Activated T-cell treated with anti-CD3 and anti-CD28 coated beads for 4 hours (primary cell): ENCODE measurements at places on chromosomes 2 and 18.

DNA sequence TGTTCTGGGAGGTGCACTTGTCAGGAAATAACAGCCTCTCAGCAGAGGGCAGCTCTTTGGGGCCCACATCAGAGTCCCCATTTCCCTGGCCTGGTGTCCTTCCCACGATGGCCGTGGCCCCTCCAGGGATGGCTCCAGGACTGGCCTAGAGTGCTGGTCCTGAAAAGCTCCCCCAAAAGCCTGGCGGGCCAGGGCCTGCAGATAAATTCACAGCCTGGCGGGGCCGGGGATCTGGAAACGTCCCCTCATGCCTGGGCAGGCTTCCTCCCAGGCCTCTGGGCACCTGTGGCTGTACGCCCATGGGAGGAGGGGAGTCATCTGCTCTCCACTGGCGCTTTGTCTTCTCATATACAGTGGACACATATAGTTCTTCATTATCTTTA lies 52.6 kb upstream of the HS6ST1 start:
- no peak for DNase-seq

DNA sequence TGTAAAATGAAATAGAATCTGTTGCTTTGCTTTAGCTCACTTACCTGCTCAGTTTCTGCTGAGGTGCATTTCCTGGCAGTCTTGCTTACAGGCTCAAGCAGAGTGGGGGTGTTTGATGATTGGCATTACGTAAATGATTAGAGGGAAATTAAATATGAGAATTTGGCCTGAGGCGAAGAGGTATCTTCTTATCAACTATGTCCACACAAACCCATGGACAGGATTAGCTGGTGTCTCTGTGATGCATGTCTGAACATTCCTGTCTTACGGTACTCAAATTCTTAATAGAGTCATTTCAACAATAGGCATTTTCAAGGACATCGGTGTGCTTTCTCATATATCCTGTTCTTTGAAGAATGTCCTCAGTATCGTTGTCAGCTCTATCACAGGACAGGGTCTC lies 102.1 kb downstream of the PRPF40A start:
- no peak for DNase-seq

DNA sequence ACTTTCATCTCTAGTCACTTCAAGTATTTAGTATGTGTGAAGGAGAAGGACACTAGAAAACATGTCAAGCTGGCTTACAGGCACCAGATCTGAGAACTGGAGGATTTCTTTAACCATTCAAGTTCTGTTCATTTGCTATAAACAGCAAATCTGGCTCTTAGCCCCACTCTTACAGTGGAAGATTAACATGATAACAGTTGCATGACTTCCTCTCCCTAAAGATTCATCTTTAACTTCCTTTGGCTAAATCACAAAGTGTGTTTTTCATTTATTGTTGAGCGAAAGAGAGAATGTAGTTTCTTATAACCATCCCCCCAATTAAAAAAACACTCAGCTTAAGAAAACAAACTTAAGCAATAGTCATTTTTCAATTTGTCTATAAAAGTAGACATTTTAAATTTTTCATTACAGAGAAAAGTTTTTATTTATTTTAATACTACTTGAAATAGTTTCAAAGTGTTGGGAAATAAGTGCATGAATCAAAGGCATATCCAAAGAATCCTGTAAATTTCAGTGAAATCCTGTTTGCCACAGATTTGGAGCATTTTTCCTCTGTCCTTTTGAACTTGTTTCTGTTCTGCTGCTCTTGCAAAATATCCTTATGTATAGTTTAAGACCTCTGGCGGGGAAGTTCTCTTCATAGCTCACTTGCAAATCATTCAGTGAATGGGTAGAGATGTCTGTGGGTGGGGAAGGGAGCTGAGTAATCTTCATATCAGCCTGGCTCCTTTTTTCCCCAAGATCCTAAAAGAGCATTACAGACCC lies 241.0 kb upstream of the RBBP8 start:
- DNase-seq, result no peak

GRCh38 chr18:68456985-68457384 lies 257.9 kb downstream of the TMX3 start:
- DNase-seq, result no peak

- no peak for DNase-seq
Observed at GRCh38 chr2:95525294-95526035, 40.9 kb upstream of the TRIM43B start.

DNA sequence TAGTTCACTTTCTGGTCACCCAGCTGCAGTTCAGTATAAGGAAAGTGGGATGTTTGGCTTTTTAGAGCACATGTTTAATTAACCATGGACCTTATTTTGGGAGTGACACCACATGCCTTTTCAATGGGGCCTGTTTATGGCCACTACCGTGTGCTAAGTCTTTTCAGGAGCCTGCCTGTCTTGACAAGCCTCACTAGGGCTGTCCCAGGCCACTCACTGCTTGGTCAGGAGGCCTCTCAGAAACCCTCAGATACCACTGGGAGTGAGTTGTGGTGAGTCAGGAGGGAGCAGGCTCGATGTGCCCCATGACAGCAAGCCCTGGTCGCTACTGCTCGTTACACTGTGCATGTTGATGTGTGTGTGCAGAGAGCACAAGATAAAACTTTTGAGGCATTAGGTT lies 123.0 kb downstream of the MAP4K4 start:
- DNase-seq, result no peak

DNA sequence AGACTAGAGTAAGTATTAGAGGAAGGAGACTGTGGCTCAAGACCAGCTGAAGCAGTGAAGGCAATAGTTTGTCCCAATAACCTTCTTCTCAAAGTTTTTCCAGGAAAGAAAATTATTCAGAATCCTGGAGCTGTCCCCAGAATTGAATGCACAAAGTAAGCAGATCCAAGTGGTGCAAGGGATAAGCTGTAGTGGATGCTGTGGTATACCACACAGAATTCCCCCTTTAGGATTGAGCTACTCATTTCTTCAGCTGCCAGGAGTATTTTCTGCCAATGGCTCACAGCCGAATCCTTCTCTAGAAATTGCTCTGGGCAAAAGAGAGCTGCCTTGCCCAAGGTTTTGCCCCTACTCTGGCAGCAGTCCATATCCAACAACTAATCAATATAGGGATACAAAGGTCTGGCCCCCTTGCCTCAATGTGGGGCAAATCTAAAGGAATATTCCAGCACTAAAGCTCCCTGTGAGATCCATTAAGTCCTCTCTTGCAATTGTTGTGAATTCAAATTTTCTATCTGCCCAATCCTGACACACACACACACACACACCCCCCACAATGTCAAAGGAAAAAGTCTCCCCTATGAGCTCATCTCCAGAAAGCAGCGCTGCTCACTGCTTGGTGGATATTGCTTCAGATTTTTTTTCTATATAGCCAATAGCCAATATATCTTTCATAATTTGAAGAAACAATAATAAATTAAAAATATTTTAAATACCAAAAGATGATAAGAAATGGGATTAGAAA lies 18.4 kb upstream of the TCF7L1 start:
- DNase-seq, result no peak

DNA sequence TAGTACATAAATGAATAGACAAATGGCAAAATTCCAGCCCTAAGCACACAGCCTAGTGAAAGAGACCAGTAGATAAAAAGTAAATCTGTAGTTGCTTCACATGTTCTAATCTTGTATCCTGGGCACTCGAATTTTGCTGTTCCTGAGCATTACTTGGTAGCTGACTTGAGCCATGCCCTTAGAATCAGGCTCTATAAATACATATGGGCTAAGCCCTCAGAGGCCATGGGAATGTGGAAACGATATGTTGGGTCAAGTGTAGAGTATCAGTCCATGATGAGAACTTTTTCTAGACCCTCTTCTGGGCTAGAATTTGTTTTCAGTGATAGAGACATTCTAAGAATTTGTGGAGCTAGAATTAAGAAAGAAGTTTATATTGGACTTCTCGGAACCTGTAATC lies 21.9 kb downstream of the ELAC1 start:
- no peak for DNase-seq

GRCh38 chr18:7727361-7728076 lies 160.4 kb downstream of the PTPRM start:
- no peak for DNase-seq

- DNase-seq, result no peak
Observed at GRCh38 chr2:88252111-88252510, 82.0 kb downstream of the THNSL2 start.

DNA sequence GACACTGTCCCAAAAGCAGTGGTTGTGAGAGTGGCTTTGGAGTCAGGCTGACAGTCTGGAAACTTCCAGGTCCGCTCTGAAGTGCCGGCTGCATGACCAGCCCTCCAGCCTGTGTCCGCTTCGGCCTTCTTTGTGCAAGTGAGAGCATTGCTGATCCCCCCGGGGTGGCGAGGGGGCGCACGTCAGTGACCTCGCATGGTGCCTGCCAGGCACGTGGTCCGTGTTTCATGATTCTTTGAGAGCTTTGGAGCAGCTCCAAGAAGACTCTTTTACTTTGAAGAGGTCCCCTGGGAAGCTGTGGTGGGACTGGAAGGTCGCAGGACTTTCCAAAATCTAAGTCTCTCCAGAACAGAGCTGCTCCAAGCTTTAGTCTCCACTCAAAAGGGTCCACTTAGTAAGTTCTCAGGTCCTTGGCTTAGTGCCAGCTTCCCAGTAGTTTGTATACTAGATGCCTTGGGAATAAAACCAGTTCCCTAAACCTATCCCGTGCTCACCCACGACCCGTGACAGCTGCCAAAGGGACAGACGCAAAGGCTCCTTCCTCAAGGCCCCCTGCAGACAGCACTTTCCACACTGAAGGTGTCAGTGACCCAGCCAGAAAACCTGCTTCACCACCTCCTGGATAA lies 68.8 kb downstream of the ADI1 start:
- DNase-seq, result no peak

DNA sequence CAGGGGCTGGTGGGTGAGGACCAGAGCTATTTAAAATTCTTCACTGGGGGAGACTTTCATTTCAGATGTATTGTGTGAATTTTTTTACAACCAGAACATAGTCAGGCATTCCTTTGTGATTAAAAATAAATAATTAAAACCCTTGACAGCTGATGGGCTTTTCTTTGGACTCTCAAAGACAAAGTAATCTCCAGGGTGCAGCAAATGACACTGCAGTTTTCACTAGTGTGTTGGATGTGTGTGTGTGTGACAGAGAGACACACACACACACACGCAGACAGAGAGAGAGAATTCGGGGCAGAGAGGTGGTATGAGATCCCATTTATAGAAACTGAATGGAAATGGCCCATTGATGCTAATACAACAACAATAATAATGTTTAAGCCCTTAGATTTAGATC lies 10.3 kb upstream of the GALNT14 start:
- DNase-seq, result no peak

DNA sequence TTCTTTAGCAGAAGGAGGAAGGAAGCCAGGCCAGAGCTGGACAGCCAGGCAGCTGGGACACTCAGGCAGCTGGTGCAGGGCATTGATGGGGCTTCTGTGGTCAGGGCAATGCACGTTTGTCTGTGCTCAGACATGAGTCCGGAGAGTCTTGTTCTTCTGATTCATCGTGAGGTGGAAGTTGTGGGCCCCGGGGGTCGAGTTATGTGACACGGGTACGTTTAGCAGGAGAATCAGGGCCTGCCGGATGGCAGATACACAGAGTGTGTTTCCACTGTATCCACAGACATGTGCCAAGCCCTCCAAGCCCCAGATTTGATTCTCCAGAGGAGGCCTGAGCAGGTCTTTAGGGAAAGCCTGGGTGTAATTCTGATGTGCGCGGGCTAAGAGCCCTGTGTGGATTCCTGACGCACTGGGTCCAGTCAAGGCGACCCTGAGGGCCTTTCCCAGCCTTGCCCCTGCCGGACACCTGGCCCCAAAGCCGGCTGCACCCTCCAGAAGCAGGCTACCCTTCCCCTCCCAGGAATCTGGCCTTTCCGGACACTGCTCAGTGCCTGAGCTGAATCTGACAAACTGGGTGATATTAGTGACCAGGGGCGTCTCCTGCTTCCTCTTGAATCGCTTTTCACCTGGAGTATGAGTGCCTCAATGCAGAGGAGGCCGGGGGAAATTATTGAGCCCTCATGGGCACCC lies 10.1 kb downstream of the ARHGEF4 start:
- no peak for DNase-seq

DNA sequence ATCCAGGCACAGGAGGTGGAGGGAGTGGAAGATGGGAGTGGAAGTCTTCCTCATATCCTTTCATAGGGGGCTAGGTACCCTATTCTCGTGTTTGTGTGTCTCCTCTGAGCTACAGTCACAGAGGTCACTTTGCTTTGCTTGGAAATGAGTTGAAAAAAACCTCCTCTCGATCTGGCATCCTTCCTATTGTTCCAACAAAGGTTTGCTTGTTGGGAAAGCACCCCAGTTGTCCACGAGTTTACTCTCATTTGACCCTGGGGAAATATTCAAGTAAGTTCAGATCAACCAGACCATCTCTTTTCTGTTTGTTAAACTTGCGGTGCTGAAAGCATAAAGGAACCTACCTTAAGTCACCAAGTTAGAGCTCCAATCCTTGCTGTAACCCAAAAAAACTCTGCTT lies 59.3 kb downstream of the ARHGEF33 start:
- no peak for DNase-seq

DNA sequence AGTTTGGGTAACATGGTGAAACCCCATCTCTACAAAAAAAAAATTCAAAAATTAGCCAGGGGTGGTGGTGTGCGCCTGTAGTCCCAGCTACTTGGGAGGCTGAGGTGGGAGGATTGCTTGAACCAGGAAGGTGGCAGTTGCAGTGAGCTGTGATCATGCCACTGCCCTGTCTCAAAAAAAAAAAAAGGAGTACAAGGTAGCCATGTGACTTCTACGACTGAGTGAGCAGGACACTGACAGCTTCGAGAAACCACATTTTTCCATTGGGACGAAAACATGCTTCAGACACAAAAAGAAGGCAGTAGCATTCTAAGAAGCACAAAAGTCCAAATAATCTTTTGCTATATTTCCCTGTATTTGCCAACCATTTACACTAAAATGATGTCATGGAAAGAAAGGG lies 19.7 kb upstream of the IKZF2 start:
- no peak for DNase-seq

GRCh38 chr2:114083717-114084387 lies 194.0 kb downstream of the ACTR3 start:
- DNase-seq, result no peak

- DNase-seq, result peak; percentile 16
Observed at GRCh38 chr2:230723363-230723762, 10.7 kb downstream of the CAB39 start.

DNA sequence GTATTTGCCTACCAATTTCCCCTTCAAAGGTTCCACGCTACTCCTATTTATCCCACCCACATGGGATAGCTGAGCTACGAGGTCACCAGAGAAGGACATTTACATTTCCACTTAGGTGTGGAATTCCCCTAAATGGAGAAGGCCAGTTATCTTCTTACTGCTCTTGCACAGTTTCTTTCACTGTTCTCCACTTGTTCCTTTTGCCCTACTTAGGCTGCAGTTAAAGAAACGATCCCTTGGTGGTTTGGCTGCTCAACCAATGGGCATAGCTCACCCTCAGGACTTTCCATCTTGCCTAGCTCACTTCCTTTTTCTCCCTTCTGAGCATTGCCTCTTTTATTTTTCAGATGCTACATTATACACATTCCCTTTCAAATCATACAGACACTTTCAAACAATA lies 11.2 kb upstream of the NABP1 start:
- DNase-seq, result no peak

DNA sequence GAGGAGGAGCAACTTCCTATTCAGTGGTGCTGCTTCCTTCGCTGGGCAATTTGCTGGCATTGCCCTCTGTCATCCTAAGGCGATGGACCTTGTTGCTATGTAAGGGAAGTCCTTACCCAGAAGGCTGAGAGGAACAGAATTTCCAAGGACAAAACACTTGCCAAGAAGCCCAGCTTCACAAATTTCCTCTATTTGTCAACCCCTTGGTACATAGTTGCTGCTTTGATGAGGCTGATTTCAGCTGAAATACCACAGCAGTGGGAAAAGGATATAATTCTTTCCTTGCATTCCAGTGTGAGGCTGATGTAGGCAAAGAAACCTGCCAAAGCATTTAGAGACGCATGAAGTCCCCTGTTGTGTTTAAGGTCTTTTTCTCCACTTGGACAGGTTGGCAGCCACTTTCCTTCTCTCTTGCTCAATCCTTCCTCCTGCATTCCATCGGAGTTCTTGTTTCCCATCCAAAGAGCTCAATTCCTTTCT lies 16.4 kb upstream of the ST3GAL5 start:
- no peak for DNase-seq
